Suppressor macrophage treated with lipopolysaccharide for 4 hours (primary cell): ENCODE measurements at places on chromosomes 2 and 18.

DNA sequence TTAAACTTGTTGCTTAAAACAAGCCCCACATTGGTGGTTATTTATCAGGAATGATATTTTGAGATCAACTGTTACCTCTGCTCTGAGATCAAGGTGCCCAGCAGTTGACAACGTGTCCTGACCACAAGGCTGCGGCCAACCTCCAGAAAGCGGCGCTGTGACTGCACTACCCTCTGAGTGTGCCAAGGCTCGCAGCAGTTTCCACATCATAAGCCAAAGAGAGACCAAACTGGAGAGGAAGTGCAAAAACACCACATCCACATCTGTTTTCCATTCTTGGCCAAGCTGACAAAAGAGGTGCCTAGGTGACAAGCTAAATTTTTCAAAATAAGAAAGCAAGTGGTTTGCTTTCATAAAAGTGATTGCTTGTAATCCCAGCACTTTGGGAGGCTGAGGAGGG is 410.8 kb upstream of the POU3F3 start:
- peak; percentile 54 for DNase-seq

DNA sequence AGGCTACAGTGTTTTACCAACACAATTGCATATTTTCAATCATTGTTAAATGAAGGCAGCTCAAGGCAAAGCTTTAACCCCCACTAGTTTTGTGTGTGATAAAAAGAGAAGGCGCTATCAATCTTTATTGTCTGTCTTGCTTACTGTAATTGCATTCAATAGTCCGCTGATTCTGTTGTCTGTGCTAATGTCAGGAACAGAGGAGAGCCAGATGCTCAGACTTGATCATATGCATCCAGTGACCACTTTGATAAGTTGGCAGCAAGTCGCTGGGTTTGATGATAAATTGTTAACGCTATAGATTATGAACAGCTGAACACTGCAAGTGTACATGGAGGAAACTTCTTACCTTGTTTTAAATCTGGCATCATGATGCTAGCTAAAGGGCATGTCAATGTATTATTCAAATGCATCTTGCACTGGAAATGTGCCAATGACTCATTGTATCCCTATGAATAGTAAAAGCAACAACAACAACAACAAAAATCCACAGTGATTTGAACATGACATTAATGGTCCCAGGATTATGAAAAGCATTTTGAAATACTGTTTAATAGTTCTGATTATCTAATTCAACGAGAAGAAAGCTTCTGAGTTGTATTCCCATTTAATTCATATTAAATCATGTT is 423.5 kb upstream of the FANCL start:
- no peak for DNase-seq

GRCh38 chr2:29597035-29597434 is 324.4 kb downstream of the ALK start:
- no peak for DNase-seq

- DNase-seq = no peak
Measured at GRCh38 chr2:149063177-149063576, 24.7 kb downstream of the LYPD6B start.

DNA sequence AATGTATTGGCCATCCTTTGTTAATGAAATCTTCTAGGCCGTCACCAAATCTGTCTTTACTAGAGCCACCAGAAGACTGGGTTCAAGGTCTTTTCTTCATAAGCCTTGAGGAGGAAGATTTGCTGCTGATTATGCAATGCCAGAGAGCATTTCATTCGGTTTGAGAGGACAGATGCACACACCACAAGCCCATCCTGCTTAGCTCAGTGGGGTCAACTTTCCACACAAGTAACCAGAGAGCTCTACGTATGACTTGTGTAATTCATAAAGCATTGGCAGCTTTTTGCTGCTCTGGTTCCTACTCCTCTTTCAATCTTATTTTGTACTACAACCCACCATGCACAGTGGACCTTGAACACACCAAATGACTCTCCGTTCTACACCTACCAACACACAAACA is 106.9 kb downstream of the OSR1 start:
- no peak for DNase-seq

- no peak for DNase-seq
Measured at GRCh38 chr2:173148520-173148919, 72.9 kb downstream of the MAP3K20 start.
